ENCODE measurements at places on chromosomes 7 and 10. TPM values are rescaled to one million over a fixed set of nuclear protein-coding genes. Genes with fewer than 3 reads are reported as not detected.

Gene OR2A1
- total RNA-seq: not detected

- no peaks in the 10 kb centered on the region for H3K27me3 ChIP-seq
- no peak for DNase-seq
- no peak overlapping the region for H3K27ac ChIP-seq
These were observed 22.9 kb downstream of the ATE1 start for GRCh38 chr10:121904888-121905287.

GRCh38 chr7:32026083-32026425, 44.2 kb downstream of the PDE1C start:
- no peaks in the 10 kb centered on the region for H3K36me3 ChIP-seq
- H3K4me1 ChIP-seq: no peaks in the 10 kb centered on the region
- no peak overlapping the region for H3K27ac ChIP-seq
- H3K4me3 ChIP-seq: no peak overlapping the region
- no peak for DNase-seq

- no peaks in the 10 kb centered on the region for H3K36me3 ChIP-seq
- peak overlapping the region; percentile 32 for H3K27ac ChIP-seq
- H3K4me3 ChIP-seq: no peak overlapping the region
- H3K27me3 ChIP-seq: no peaks in the 10 kb centered on the region
- H3K4me1 ChIP-seq: peaks cover 21% of the 10 kb centered on the region
These were observed 61.4 kb upstream of the NAMPT start for GRCh38 chr7:106346167-106346677.

DNA sequence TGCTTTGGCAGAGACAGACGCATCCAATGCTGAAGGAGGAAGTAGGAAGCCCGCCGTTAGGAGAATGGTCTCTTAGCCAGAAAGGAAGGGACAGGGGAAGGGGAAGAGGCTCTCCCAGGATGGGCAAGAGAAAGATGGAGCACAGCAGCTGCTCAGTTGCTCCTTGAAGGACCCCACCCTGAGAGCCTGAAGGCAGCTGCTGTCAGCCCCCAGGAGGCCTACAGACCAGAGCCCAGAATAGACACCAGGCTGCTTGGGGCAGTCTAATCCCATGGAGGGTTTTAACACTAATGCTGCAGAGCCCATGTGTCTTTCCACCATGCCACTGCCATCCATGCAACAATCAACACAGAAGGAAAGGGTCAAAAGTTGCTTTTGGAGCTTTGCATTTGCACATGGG, 3.5 kb upstream of the C7orf33 start:
- no peak for DNase-seq
- H3K36me3 ChIP-seq: no peaks in the 10 kb centered on the region

- H3K27ac ChIP-seq: no peak overlapping the region
- no peak overlapping the region for H3K4me3 ChIP-seq
- DNase-seq: no peak
- H3K4me1 ChIP-seq: no peaks in the 10 kb centered on the region
- H3K36me3 ChIP-seq: no peaks in the 10 kb centered on the region
These were observed 5.9 kb downstream of the GNAT3 start for GRCh38 chr7:80505900-80506500.

- no peaks in the 10 kb centered on the region for H3K4me1 ChIP-seq
- H3K36me3 ChIP-seq: no peaks in the 10 kb centered on the region
- no peak overlapping the region for H3K4me3 ChIP-seq
These were observed 193.2 kb upstream of the AKR1E2 start for GRCh38 chr10:4632757-4633156.

GRCh38 chr7:142024547-142024946, 28.9 kb downstream of the MGAM start:
- no peaks in the 10 kb centered on the region for H3K36me3 ChIP-seq
- no peak overlapping the region for H3K4me3 ChIP-seq
- H3K27me3 ChIP-seq: no peaks in the 10 kb centered on the region
- no peak overlapping the region for H3K27ac ChIP-seq

DNA sequence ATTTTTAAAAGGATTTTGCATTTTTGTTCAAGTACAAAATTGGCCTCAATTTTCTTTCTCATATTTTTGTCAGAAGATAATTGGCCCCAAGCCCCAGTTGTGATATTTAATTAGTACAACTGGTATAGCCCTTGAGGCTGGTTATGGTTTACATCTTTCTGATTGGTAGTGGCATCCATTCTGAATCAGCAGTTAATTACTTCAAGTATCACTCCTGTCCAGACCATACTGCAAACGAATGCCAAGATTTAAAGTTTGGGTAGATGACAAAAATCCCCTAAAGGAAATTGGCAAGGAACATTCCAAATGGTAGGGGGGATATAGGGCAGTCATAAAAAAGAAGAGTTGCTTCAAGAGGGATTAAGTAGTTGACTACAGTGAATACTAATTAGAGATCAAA, 23.1 kb downstream of the MYPN start:
- DNase-seq: no peak
- no peak overlapping the region for H3K4me3 ChIP-seq
- H3K36me3 ChIP-seq: no peaks in the 10 kb centered on the region
- no peak overlapping the region for H3K27ac ChIP-seq
- H3K27me3 ChIP-seq: no peaks in the 10 kb centered on the region

GRCh38 chr10:119428789-119429188, 113.7 kb downstream of the RGS10 start:
- H3K4me1 ChIP-seq: peaks cover 11% of the 10 kb centered on the region
- H3K36me3 ChIP-seq: peaks cover 23% of the 10 kb centered on the region
- H3K27me3 ChIP-seq: no peaks in the 10 kb centered on the region
- DNase-seq: no peak
- no peak overlapping the region for H3K4me3 ChIP-seq

DNA sequence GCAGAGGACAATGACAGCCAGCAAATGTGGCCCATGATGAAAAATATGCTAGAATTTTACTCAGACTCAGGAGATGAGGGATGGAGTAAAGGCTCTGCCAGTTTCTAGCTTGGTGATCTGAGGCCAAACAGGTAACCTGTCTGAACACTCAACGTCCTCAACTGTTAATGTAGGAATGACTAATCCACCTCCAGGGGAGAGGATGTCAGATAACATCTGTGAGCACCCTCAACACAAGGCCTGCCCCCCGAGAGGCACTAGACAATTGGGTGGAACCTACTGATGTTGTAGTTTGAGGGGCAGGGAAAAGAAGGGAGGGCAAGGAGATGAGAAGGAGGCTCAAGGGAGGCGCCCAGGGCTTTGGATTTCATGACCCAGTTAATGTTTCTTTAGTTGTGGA, 445.1 kb downstream of the PLXNA4 start:
- no peaks in the 10 kb centered on the region for H3K4me1 ChIP-seq
- DNase-seq: no peak
- no peaks in the 10 kb centered on the region for H3K27me3 ChIP-seq
- H3K4me3 ChIP-seq: no peak overlapping the region
- H3K27ac ChIP-seq: no peak overlapping the region

- no peak overlapping the region for H3K27ac ChIP-seq
- no peak overlapping the region for H3K4me3 ChIP-seq
- no peaks in the 10 kb centered on the region for H3K4me1 ChIP-seq
- DNase-seq: no peak
These were observed 241.0 kb downstream of the WDR11 start for GRCh38 chr10:121091961-121092719.

DNA sequence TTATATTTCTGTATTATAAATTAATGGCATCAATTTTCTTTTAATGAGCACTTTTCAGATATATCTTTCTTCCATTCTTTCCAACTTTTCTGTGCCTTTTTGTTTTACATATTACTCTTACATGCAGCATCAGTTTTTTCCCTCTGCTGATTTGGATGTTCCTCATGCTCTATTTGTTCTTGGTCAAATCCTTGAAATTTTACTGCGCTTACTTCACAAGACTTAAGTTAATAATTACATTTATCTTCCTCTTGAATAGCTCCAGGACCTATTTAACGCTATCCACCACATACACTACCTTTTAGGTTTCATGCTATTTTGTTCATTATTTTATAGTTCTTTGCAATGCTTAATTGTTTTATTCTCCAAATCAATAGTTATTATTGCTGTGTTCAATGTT, 97.6 kb upstream of the CTTNBP2 start:
- no peaks in the 10 kb centered on the region for H3K4me1 ChIP-seq
- no peak for DNase-seq
- H3K36me3 ChIP-seq: no peaks in the 10 kb centered on the region
- H3K27me3 ChIP-seq: no peaks in the 10 kb centered on the region
- H3K4me3 ChIP-seq: no peak overlapping the region

GRCh38 chr7:95473276-95473985, 12.3 kb upstream of the ASB4 start:
- no peak overlapping the region for H3K27ac ChIP-seq
- peaks cover 10% of the 10 kb centered on the region for H3K4me1 ChIP-seq
- DNase-seq: no peak

- H3K4me1 ChIP-seq: no peaks in the 10 kb centered on the region
- no peaks in the 10 kb centered on the region for H3K27me3 ChIP-seq
- no peak overlapping the region for H3K4me3 ChIP-seq
- H3K36me3 ChIP-seq: no peaks in the 10 kb centered on the region
- DNase-seq: no peak
These were observed 216.6 kb downstream of the AGMO start for GRCh38 chr7:15345216-15345615.

- H3K27me3 ChIP-seq: no peaks in the 10 kb centered on the region
- H3K4me3 ChIP-seq: no peak overlapping the region
- H3K36me3 ChIP-seq: peaks cover 44% of the 10 kb centered on the region
- peaks cover 23% of the 10 kb centered on the region for H3K4me1 ChIP-seq
These were observed 2.8 kb downstream of the SAMD9L start for GRCh38 chr7:93145354-93145753.

GRCh38 chr7:113774182-113774807, 144.5 kb downstream of the PPP1R3A start:
- no peak overlapping the region for H3K4me3 ChIP-seq
- H3K4me1 ChIP-seq: no peaks in the 10 kb centered on the region
- no peak for DNase-seq
- H3K27ac ChIP-seq: no peak overlapping the region

GRCh38 chr10:132266594-132267161, 41.1 kb downstream of the STK32C start:
- no peaks in the 10 kb centered on the region for H3K36me3 ChIP-seq
- no peak for DNase-seq
- H3K4me3 ChIP-seq: no peak overlapping the region
- H3K4me1 ChIP-seq: no peaks in the 10 kb centered on the region
- no peaks in the 10 kb centered on the region for H3K27me3 ChIP-seq

Gene ITIH5
- total RNA-seq: not detected

DNA sequence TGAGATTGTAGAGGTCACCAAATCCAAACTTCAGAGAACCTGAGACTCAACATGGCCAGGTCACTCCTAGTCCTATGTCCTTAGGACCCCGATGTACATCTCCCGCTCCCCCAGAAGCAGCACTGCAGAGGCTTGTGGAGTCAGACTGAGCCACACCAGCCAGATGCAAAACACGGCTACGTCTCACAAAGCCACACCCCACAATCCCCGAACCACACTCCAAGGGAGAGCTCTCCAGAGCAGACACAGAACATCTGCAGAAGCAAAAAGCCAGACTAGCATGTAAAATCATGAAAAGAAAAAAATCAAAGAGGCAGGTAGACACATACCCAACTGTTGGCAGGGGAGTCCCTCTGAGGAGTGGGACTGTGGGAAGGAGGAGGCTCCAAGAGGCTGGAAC, 104.9 kb downstream of the CTBP2 start:
- DNase-seq: no peak
- no peaks in the 10 kb centered on the region for H3K27me3 ChIP-seq
- no peaks in the 10 kb centered on the region for H3K36me3 ChIP-seq
- H3K27ac ChIP-seq: no peak overlapping the region
- H3K4me1 ChIP-seq: no peaks in the 10 kb centered on the region

GRCh38 chr10:95330966-95331453, 40.2 kb upstream of the PDLIM1 start:
- no peaks in the 10 kb centered on the region for H3K27me3 ChIP-seq
- no peak overlapping the region for H3K27ac ChIP-seq
- no peaks in the 10 kb centered on the region for H3K36me3 ChIP-seq
- no peak for DNase-seq

GRCh38 chr7:77975672-77976480, 177.3 kb downstream of the PHTF2 start:
- H3K27ac ChIP-seq: no peak overlapping the region
- no peaks in the 10 kb centered on the region for H3K27me3 ChIP-seq
- H3K4me3 ChIP-seq: no peak overlapping the region
- H3K4me1 ChIP-seq: no peaks in the 10 kb centered on the region
- no peaks in the 10 kb centered on the region for H3K36me3 ChIP-seq

GRCh38 chr10:131363416-131363815, 51.9 kb upstream of the TCERG1L start:
- no peak for DNase-seq
- no peaks in the 10 kb centered on the region for H3K27me3 ChIP-seq
- no peaks in the 10 kb centered on the region for H3K4me1 ChIP-seq
- no peak overlapping the region for H3K27ac ChIP-seq

DNA sequence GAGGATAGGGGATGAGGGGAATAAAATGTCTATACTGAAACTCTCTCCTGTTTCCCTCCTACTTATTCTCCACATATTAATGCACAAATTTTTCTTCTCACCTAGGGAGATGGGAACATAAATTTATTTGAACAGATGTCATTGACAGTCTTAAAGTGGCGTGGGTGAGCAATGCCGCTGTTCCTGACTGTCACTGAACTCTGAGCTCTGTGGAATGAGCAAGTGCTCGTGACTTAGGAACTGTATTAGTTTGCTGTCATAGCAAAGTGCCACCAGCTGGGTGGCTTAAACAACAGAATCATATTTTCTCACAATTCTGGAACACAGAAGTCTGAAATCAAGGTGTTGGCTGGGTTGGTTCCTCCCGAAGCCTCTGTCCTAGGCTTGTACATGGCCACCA, 29.1 kb downstream of the INPP5F start:
- H3K36me3 ChIP-seq: no peaks in the 10 kb centered on the region
- no peaks in the 10 kb centered on the region for H3K27me3 ChIP-seq
- H3K27ac ChIP-seq: no peak overlapping the region

Gene RPEL1
- not detected for total RNA-seq

DNA sequence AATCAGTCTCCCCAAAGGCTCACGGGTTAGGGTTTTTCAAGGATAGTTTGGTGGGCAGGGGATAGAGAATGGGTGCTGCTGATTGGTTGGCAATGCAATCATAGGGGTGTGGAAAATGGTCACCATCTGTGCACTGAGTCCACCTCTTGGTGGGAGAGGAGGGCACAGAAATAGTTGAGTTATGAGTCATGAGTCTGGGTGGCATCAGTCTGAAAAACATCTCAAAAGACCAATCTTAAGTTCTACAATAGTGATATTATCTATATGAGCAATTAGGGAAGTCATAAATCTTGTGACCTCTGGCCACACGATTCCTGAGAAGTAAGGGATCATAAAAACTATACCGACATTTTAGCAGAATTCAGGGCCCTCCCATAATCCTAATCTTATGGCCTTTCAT, 62.7 kb downstream of the LGI1 start:
- H3K27ac ChIP-seq: no peak overlapping the region
- no peak for DNase-seq
- no peaks in the 10 kb centered on the region for H3K4me1 ChIP-seq
- peaks cover 5% of the 10 kb centered on the region for H3K27me3 ChIP-seq
- no peaks in the 10 kb centered on the region for H3K36me3 ChIP-seq
- H3K4me3 ChIP-seq: no peak overlapping the region

Gene FAM20C
- 3.2 TPM for total RNA-seq

Gene SPDYE11
- not detected for total RNA-seq

DNA sequence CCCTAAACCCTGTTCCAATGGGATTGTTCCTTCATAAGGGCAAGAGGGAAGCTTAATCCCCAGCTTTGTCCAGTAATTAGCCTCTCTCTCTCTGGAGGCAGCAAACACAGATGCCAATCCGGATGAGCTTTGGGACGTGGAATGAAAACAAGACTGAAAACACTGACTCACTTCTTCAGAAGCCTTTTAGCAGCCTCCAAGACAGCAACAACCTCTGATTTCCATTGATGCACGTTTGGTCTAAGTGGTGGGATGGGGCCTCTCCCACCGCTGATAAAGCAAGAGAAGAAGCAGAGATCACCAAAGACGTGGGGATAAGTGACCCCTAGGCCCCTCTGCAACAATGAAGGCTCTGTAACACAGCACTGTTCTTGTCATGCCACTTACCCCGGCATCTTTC, 5.8 kb upstream of the GFRA1 start:
- no peaks in the 10 kb centered on the region for H3K27me3 ChIP-seq
- H3K27ac ChIP-seq: no peak overlapping the region
- no peaks in the 10 kb centered on the region for H3K36me3 ChIP-seq
- no peak overlapping the region for H3K4me3 ChIP-seq

Gene MAGI2
- total RNA-seq: 0.26 TPM
